PC-9 (cell line): ENCODE measurements at places on chromosomes 4 and X. TPM values are rescaled to one million over a fixed set of nuclear protein-coding genes. Genes with fewer than 3 reads are reported as not detected.

DNA sequence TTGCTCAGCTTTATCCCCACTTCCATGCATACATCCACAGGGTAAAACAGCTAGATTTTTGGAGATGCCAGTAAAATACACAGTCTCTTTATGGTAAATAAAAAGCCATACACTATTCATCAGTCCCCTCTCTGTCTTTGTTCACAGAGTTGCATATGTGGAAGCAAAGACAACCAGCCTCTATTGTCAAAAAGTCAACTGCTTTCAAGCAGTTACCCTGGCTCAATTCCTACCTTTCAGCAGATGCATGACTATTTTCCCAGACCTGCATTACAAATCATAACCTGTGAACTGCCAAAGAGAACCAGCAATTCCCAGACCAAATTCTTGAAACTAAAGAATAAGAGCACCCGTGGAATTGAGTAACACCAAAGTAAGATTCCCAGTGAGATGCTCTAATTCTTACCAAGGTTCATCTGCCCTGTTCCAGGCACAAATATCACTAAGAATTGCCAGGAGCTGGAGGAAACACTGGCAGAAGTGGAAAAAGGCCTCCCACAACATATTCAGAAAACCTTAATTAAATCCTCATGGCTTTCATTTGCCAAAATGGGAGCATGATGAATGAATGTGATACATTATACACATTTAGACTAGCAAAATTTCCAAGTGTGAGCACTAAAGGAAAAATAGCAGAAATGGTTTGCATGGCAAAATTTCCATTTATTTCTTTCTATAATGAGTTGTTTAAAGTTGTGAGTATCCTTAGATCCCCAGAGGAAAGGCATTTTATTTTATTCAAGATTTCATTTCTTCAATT is 391.2 kb upstream of the ADGRL3 start:
- DNase-seq = no peak

DNA sequence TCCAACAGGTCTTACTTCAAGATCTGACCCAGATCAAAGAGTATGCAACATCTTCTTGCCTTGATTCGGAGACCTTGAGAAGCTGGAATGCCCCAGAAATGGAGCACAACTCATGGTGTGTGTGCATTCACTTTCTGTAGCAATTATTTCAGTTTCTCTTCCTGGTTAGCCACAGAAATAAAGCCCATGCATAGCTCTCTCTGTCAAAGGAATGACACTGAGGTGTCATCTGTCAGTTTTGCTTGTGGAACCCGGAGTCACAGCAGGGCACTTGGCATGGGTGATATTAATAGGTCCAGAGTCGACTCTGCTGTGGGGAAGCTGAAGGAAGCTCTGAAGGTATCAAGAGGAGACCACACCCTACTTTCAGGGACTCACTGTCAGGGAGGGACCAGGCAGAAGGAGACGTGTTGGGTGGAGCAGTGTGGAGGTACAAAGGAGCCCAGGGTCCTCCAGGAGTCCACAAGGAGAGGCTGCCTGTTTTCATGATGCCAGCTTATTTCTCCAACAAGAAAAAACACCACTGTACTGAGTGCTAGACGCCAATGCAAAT is 10.7 kb downstream of the CLNK start:
- no peak for DNase-seq

DNA sequence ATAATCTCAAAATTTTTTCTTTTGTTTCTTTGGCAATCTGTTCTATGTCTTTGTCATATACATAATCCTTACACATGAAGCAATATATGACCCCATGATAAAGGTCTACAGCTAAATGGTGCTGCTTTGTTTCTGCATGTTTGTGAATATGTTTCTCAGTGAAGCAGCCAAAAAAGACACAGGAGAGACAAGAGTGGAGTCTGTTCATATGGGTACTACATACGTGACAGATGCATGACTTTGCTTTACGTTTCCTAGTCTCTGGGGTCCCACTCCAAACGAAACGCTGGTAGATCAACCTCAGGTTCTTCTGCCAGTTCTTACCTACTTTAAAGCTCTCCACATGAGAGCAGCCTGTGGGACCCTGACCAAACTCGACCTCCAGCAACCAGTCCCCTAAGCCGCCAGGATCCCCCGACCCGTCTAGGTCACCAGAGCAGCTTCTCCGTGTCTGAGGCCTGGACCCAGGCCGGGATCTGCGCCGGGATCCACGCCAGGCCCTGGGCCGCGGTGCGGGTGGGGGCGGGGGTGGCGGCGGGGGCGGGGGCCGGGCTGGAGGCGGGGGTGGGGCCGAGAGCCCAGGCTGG is 1.5 kb downstream of the USP51 start:
- DNase-seq = no peak

DNA sequence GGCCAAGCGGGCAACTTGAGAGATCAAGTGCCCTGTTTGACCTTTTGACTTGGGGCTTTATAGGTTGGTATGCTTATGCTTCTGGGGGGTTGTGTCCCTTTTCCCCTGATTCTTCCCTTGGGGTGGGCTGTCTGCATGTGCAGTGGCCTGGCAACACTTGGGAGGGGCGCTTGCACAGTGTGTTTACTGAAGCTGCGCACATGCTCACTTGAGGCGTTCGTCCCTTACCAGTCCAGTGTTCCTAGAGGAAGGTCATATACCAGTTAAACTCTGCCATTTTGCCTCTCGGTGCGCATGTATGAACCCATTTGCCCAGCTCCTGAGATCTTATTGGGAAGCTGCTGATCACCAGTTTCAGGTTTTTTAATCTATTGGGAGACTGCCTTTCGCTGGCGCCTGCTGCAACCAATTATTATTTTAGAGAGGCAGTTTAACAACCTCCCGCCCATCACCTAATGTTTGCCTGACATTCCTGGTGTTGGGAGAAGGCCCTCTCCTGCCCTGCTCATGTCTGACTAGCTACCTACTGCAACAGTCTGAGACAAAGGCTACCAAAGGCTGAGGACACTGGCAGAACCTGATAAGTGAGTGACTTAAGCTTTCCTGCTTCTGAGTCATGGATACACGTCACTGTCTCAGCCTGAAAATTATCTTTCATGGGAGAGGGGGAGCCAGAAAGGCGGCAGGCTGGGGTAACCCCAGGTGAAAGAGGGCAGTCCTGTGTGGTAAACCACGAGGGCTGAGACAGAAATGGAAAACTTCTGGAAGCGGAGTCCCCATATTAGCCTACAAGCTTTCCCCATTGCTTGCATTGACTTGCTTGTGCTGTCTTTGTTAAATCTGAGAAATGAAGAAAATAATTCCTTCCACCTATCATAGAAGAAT is 97.6 kb downstream of the CPE start:
- peak; percentile 71 for DNase-seq

DNA sequence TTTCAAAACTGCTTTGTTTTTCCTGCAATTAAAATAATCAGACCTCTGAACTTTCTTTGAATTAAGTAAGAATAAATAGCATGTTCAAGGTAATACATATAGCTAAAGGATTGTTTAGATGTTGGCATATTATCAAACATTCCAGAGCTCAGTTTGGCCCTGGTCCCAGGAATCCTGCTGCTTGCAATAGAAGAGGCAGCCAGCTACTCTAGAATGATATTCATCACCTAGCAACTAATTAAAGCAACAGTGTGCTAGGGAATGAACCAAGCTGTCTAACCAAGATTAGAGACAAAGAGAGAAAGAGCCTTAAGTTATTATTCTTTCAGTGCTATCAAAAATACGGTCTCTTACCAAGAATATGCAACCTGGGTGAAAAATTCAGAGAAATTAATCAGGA is 460.9 kb downstream of the GABRG1 start:
- DNase-seq = peak; percentile 51

DNA sequence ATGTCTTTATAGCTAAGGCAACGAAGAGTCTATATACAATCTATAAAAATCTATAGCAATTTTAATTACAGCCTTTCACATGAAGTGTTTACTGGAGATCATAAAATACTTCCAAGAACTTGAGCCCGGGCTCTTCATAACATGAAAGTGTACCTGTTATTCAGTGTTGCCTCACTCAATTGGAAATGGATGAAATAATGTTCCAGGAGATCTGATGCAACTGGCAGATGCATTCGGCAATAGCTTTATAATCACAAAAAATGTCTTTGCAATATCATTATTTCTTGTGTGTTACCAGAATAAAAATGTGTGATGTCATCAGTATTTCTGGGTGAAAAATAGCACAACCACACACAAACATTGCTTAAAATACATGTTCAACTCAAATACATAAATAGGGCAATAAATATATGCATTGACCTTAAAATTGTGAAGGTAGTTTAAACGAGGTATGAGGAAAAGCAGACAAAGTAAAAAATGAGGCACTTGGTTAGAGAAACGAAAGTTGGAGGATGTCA is 1266.8 kb upstream of the PCDH7 start:
- no peak for DNase-seq

- DNase-seq = no peak
These were observed 9.0 kb upstream of the TRPC3 start for GRCh38 chr4:121960818-121961217.

- no peak for DNase-seq
These were observed 26.5 kb downstream of the SPARCL1 start for GRCh38 chr4:87502580-87503238.

- no peak for DNase-seq
These were observed 1530.5 kb downstream of the PCDH18 start for GRCh38 chr4:136001791-136002190.

DNA sequence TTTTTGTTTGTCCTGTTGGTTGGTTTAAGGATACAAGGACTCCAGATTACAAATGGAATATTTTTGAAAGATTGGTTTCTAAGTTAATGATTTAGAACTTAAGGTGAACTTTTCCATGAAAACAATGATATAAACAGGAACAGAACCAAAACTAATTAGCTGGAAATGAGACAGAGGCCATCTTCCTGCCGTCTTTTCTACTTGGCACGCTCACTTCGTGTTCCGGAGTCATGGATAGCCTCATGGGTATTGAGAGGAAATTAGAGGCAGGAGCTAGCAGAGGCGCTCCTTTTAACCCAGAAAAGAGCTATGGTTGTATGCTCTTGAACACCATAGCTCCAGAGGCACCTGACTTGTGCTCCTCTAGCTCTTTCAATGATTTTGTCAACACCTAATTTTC is 2.4 kb downstream of the FAM241A start:
- no peak for DNase-seq

DNA sequence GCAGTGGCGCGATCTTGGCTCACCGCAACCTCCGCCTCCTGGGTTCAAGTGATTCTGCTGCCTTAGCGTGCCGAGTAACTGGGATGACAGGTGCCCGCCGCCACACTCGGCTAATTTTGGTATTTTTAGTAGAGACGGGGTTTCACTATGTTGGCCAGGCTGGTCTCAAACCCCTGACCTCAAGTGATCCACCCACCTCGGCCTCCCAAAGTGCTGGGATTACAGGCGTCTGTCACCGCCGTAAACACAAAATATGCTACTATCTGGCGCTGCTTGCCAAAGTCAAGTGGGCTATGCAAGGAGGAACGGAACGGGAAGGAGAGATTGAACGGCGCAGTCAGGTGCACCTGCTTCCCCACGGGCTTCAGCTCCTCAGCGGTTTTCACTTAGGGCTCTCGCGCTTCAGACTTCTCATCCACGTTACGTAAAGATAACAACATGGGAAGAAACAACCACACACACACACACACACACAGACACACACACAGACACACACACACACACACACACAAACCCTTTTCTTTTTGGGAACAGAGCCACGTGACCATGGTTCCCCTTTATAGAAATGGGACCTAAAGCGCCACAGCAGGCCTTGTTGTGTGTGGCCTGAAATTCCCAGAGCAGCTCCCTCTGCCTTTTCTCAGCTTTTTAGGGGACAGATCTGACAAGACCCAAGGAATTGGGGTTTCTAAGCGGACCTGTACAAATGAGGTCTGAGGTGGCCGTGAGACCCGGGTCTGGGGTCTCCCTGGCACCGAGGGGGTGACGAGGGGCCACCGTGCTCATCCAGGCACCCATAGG is 1.5 kb downstream of the P2RY8 start:
- DNase-seq = no peak

- no peak for DNase-seq
These were observed 326.7 kb downstream of the MAPK10 start for GRCh38 chr4:86033171-86033570.

DNA sequence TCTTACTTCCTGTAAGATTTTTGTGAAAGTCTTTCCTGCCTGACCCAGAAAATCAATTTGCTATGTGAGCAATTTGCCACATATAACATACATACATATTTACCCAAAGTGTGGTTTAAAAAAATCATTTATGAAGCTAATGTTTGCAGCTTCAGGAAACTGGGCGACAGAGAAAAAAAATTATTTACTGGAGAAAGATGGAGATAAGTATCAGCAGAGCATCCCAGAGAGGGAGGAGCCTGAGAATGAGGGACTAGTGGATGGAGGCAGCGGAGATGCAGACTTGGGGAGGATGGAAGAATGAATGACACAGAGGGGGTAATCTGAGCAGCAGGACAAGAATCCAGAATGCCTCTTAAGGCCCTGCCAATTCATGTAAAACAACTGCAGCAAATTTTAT is 975 bp upstream of the GYPA start:
- no peak for DNase-seq

DNA sequence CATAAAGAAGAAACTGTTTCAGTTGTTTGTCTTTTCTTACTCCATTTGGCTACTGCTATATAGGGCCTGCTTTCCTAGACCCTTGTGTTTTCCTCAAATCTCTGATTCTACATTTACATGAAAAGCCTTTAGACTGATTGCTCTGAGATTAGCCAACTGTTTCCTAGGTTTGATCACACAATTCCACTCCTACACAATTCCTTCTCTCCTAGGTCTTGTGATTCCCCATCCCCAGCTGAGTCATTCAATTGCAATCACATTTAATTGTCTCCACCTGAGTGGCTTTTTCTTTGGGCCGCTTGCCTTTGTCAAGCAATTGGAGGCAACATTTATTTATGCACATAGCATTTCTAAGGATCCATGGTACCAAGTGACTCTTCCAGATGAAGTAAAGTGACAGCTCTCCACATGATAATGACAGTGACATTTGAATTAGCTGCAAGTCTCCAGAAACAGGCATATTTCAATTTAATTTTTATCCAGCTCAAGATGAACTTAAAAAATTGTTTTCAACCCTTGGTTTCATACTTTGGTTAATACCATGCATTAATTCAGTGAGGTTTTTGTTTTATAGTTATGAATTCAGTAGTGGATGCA is 35.8 kb downstream of the ATXN3L start:
- DNase-seq = no peak

The ZNF711 gene
- total RNA-seq = not detected in 2 replicates

The SAGE1 gene
- not detected in 2 replicates for total RNA-seq

The TCP11X2 gene
- total RNA-seq = not detected in 2 replicates

The CFAP99 gene
- 0.48 and 0.85 TPM in 2 replicates for total RNA-seq
